ENCODE measurements at places on chromosomes 16 and 17.

DNA sequence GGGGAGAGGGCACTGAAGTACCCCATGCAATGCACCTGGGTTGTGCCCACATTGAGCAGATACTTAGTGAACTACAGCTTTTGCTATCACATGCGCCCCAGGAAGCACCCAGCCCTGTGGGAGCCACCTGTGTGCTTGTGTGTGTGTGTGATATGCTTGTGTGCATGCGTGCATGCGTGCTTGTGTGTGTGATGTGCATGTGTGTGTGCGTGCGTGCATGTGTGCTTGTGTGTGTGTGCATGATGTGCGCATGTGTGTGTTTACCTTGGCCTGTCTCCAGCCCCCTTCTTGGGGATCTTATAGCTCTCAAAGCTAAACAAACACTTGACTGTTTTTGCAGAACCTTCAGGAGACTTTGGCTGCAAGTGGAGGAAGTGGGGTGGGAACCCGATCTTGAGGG is 841 bp downstream of the C16orf89 start:
- no peak for DNase-seq

- peak; percentile 89 for DNase-seq
These were observed 3.1 kb downstream of the EVI2A start for GRCh38 chr17:31318298-31318801.

DNA sequence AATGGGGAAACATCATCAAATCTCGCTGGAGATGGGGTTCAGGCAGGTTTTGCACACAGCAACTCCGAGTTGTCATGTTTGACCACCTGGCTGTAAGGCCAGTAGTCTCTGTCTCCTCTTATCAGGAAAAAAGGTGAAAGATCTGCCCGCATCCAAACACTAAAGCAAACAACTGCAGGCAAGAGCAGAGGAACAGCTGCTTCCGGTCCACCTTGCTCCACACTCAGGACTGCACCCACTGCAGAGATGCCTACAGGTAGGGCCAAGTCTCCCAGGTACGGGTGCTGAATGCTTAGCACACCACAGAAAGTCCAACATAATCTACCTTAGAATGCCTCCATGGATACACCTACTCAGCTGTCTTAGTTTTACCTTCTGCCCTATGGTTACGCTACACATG is 7.3 kb downstream of the TEX2 start:
- DNase-seq, result no peak

GRCh38 chr16:49586466-49587450 is 213.2 kb downstream of the C16orf78 start:
- DNase-seq, result no peak
